ENCODE measurements at places on chromosomes 12 and 14.
A peak's percentile ranks its signal among the peaks of the same experiment; 100 is the strongest.

DNA sequence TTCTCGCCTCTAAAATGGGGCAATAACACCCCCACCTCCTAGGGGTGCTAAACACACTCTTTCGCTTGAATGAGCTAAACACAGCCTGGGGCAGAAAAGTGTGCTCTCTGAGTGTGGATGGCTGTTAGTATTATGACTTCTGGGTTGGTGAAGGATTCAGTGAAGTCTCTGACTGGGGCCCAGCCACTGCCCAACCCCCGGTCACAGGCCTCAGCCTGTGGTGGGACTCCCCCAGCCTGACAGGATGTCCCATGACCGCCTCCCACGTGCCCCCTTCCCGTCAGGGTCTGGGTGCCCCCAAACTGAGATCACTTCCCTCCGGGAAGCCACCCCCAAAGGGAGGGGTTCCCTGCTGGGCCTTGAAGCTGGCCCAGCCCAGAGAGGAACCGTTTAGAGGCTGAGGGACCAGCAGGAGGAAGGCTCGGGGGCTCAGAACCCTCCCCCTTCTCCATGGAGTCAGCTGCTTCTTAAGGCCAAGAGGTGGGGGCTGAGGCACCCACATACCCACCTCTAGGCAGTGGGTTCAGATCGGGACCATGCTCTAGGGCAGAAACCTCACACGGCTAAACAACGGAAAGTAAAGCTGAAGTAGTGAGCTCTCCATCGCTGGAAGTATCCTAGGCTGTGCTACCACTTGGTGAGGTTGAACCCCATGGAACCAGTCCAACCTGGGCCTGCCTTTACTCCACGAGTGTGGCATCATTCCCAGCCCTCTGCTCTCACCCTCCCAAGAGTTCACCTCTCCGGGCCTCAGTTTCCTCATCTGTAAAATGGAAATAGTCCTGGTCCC lies 13.8 kb downstream of the DTX1 start:
- DNase-seq = peak; percentile 40

DNA sequence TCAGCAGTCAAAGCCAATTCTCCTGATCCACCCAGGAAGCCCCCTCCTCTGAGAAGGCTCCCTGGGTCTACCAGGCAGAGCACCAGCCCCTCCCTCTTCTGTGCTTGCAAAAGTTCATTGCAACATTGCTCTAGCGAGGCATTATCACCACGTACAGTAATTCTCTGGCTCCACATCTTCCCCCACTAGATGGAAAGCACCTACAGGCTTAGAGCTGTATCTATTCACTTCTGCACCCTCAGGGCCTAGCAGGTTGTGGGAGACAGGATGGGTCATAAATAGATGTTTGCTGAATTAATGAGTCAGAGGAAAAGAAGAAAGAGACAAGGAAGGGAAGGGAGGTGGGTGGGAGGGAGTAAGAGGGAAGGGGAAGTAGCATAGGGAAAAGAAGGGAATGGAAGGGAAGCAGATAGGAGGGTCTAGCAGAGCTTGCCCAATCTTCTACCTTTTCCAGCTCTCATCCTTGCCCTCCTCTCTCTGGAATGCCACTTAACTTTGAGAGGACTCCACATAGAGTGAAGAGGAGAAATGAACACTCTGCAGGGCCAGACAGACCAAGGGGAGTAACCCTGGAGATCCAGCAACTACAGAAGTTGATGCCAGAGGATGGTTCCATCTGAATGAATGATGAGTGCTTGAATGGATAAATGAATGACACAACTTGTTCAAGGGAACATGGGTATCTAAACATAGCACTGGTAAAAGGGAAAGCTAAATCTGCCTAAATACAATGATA lies 42.0 kb upstream of the NT5DC3 start:
- no peak for DNase-seq

GRCh38 chr14:99512571-99513182 lies 31.5 kb downstream of the CCNK start:
- no peak for DNase-seq

GRCh38 chr12:111638556-111638955 lies 39.4 kb upstream of the ATXN2 start:
- no peak for DNase-seq

GRCh38 chr12:41288142-41288811 lies 100.2 kb downstream of the PDZRN4 start:
- DNase-seq = no peak

- DNase-seq = no peak
These were observed 4.0 kb downstream of the CHD4 start for GRCh38 chr12:6603095-6603567.

GRCh38 chr14:77822307-77822706 lies 22.4 kb downstream of the ADCK1 start:
- DNase-seq = no peak

- DNase-seq = no peak
These were observed 28.6 kb downstream of the AACS start for GRCh38 chr12:125093681-125094330.

GRCh38 chr14:106308839-106309389 lies 782.5 kb downstream of the TMEM121 start:
- peak; percentile 98 for DNase-seq

- DNase-seq = no peak
These were observed at the start of gene CLEC6A for GRCh38 chr12:8455727-8456360. Gene CLEC6A (plus strand): TSS chr12:8455962. CDS start chr12:8456112, 150 bp downstream.

GRCh38 chr14:34649344-34649743 lies 19.4 kb upstream of the SNX6 start:
- no peak for DNase-seq

DNA sequence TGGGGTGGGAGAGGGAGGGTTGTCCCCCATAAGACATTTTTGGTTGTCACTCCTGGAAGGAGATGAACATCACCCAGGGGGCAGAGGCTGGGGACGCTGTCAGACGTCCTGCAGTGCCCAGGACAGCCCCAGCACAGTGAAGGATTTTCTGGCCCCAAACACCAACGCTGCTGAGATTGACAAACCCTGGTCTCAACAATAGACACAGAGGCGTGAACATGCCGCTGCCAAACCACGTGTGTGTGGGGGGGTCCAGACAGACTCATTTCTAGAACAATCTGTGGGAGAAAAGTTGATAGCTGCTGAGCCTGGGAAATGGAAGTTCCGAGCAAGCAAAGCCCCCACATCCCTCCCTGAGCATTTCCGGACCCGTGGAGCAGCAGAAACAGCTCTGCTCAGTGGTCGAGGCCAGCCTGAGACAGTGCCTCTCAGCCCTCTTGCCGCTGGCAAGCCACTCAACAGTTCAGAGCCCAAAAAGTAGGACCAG lies 43.8 kb upstream of the CLMN start:
- no peak for DNase-seq

- DNase-seq = no peak
These were observed 186.3 kb downstream of the DACT1 start for GRCh38 chr14:58824106-58824505.

- DNase-seq = no peak
These were observed 192.5 kb downstream of the KTN1 start for GRCh38 chr14:55772486-55772885.

DNA sequence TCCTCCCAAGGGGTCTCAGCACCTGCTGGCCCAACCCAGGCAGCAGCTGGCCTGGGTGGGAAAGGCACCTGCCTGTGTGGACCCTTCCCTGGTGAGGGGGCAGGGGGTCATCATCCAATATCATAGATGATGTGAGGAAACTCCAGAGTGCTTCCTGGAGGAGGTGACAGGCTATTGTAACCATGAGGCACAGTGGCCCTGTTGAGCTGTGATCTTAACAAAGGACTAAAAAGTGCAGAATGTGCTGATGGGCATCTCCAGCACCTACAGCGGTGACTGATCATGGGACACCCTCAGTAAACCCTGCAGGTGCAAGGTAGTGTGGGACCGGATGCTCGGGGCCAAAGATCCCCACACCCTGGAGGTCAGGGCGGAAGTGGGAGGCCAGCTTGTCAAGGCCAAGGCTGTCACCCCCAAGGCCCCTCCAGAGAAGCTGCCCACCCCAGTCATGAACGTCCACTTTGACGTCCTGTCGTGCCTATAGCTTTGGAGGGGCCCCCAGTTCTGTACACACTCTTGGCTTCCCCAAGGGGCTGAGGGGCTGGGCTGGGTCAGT lies 7.5 kb downstream of the MMP17 start:
- no peak for DNase-seq

GRCh38 chr12:105967038-105967776 lies 171.5 kb downstream of the NUAK1 start:
- DNase-seq = no peak

- no peak for DNase-seq
These were observed 34.2 kb upstream of the RNASE1 start for GRCh38 chr14:20836668-20837338.

DNA sequence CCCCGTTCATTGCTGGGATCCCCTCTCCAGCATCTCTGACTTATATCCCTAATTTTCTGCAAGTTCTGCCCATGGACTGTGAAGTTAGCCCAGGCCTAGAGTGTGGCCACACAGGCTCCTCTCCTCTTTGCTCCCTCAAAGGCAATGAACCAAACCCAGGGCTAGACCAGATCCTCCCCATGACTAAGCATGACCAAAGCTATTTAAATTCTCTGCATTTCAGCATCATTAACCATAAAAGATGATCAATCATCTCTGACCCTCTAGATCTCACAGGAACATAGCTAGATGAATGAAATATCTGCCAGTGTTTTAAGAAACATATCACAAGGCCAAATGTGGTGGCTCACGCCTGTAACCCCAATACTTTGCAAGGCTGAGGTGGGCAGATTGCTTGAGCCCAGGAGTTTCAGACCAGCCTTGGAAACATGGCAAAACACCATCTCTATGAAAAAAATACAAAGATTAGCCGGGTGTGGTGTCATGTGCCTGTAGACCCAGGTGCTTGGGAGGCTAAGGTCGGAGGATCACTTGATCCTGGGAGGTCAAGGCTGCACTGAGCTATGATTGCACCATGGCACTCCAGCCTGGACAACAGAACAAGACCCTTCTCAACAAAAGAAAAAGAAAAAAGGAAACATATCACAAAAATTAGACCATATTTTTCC lies 2.2 kb upstream of the KRT3 start:
- no peak for DNase-seq

DNA sequence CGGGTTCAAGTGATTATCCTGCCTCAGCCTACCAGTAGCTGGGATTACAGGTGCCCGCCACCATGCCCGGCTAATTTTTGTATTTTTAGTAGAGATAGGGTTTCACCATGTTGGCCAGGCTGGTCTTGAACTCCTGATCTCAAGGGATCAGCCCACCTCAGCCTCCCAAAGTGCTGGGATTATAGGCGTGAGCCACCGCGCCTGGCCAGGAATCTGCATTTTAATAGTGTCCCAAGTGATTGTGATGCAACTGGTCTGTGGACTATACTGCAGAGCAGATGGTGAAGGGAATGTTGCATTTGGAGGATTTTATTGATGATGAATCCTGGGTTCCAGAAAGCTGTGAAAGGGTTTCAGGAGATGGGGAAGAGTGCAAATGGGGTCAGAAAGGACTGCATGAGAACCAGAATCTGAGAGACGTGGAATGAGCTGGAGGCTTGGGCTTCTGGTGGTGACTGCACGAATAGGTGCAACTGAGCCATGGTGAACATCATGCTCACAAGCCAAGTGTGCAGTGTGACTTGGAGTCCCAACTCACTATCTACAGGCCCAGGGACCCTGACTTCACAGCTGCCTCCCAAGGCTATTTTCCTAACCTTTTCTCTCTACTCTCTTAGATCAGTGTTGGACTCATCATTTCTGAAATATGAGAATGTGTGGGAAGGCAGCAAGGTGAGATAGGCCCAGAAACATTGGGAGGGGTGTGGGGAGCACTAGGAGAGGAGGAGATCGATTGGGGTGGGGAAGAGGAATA lies 4.5 kb downstream of the RPS26 start:
- DNase-seq = no peak

DNA sequence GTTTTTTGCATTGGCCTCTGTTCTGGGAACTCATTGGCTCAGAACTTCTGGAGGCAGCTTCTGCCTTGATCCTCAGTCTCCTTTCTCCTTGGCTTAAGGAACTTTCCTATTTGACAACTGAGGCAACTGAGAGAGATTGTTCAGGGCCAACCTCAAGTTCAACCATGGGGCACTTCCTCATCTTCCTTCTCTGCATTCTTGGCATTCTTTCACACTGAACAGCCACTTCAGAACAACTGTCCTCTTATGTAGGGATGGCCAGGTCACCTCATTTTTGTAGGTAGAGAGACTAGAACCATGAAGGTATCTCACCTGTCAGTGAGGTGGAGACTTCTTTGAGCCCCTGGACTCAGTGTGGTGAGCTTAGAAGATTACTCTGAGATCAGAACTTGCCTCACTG lies 63.0 kb upstream of the NRXN3 start:
- no peak for DNase-seq

DNA sequence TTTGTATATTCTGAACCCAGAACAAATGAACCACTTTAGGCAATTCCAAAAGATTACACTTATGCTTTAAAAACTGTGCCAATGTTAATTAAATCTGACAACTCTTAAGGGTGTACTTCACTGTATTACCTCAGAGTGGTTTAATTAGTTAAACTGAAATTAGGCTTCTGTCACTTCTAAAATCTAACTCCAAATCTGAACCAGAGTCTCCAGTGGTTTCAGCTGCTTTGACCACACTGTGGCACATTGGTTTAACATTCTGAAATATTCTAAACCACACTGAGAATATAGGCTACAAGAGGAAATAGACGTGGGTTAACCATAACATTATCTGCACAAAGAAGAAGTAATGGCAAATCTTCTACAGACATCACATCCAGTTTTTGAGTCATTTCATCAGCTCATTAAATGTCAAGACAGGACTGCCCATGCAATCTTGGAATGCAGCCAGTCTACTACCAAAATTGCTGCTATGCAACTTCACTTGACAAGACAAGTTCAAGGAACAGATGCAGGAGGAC lies 94.8 kb downstream of the LRP6 start:
- no peak for DNase-seq

- DNase-seq = no peak
These were observed 24.9 kb downstream of the PSMC1 start for GRCh38 chr14:90281261-90281660.

- no peak for DNase-seq
These were observed 164.2 kb downstream of the NDUFA12 start for GRCh38 chr12:94839347-94839746.

DNA sequence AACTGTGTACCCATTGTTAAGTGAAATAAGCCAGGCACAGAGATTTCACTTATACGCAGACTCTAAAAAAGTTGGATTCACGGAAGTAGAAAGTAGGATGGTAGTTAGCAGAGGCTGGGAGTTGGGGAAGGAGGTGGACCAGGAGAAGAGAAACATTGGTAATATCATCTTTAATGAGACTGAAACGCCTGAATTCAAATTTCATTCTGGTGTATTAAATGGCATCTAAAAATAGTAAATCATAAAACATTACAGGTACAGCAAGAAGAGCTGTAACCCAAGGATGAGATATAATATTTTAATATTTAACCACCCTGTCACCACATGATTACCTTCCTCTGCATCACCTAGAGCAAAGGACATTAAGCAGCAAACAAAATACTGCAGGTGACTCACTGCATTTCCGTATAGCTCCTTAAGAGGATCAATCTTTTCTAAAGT lies 99.4 kb downstream of the EPS8 start:
- no peak for DNase-seq

DNA sequence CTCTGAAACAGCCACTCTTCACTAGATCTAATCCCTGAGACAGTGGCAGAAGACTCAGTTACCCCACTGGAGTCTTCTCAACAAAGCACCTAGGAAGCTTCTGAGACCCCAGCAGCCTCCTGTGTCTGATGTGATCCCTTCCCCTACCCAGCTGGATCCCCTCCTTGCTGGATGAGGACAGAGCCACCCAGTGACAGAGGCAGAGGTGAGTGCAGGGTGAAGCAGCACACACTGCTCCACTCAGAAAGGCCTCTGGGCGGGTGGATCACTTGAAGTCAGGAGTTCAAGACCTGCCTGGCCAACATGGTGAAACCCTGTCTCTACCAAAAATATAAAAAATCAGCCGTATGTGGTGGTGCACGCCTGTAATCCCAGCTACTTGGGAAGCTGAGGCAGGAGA lies 2.7 kb downstream of the SPRYD3 start:
- DNase-seq = no peak
